Activated naive CD4-positive, alpha-beta T cell (primary cell): ENCODE measurements at places on chromosomes 2 and 18.

- DNase-seq = no peak
Observed at GRCh38 chr2:150303281-150303680, 184.2 kb downstream of the RND3 start.

- no peak for DNase-seq
Observed at GRCh38 chr2:239308661-239309397, 92.0 kb downstream of the HDAC4 start.

- no peak for DNase-seq
Observed at GRCh38 chr2:38863061-38863695, 12.6 kb downstream of the DHX57 start.

GRCh38 chr2:113202305-113203216, 28.8 kb downstream of the PSD4 start:
- DNase-seq = no peak

GRCh38 chr2:68362749-68363148, 2.3 kb upstream of the PLEK start:
- DNase-seq = no peak

DNA sequence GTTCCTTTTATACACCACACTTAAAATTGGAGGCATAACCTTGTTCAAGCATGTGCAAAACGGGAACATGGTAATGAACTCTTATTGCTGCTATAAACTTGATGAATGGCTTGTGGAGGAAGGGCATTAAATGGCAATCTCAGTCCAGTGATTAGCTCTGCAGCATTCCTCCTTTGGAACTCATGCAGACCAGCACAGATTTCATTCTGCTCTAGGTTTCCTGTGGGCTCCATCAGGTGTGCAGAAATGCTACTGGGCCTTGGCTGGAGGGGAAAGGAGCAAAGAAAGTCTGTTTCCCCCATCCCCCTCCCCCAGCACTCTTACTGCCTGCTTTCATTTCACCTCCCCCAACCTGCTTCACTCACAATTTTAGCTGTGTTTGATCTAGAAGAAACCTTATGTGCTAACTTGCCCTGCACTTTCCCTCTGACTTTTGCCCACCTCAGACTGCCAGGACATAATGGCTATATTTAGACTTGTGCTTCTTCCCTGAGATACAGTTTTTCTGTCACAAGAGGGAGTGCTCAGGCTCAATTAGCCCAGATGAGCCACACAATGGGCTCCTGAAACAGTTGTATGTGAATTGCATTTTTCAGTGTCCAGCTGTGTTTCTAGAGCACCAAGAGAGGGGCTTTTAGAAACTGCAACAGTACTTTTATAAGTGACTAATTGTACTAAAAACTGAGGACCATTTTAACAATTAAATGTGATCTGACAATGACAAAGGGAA, 109.8 kb downstream of the FSHR start:
- no peak for DNase-seq

- no peak for DNase-seq
Observed at GRCh38 chr18:22560275-22560610, 142.5 kb upstream of the CTAGE1 start.
